ENCODE measurements at places on chromosomes 5 and 9.

DNA sequence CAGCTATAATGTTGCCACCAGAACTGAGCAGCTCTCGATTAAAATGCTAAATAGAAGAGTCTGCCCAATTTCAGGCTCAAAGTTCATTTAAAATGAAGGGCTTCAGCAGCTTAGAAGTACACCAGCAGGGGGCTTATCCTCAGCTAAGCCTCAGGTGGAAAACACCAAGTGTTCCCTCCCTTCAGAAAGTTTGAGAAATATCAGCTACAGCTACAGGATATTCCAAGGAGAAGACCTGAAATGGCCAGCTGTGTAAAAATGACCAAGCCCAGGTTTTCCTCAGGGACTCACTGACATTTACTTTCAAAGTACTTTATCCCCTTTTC, 395.4 kb downstream of the DTWD2 start:
- DNase-seq = no peak

DNA sequence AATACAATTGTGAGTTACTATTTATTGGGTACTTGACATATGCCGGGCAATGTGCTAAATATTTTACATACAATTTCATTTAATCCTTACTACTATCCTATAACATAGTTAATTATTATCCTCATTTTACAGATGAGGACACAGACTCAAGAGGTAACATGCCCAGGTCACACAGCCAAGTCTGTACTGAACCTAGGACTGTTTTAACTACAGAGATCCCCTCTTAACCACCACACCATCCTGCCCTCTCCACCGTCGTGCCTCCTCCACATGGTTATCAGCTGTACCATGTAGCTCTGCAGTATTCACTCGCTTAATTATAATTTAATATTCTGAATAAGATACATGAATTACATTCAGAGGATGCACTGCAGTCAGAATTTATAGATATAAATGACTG, 5.3 kb downstream of the RAB14 start:
- DNase-seq = no peak

DNA sequence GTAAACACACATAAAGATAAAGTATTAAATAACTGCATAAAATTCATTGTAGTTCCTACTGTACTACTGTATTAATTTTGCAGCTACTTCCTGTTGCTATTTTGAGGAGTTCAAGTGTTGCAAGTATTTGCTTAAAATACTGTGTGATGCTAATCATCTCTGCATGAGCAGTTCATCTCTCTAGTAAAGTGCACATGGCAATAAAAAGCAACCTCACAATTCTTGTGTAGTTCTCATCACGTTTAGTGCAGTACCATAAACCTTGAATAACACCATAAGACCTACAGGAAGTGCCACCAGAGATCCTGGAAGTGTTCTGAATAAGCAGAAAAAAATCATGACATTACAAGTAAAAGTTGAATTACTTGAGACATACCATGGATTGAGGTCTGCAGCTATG, 34.6 kb downstream of the CPLANE1 start:
- DNase-seq = no peak

DNA sequence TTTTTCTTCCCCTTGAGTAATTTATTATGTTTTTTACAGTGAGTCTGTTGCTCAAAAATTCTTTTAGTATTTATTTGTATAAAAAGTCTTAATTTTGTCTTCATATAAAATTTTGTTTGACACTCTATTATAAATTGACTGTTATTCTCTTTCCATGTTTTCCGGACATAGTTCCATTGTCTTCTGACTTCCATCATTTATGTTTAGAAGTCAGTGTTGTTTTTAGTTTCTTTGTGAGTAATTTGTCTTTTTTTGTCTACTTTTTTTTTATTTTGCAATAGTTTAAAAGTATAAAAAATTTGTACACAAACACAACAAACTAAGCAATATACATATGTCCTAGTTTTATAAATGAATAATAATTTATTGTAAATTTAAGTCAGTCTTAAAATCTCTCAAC, 25.7 kb upstream of the SPDL1 start:
- DNase-seq = no peak
